ENCODE measurements at places on chromosomes 16 and 17.

DNA sequence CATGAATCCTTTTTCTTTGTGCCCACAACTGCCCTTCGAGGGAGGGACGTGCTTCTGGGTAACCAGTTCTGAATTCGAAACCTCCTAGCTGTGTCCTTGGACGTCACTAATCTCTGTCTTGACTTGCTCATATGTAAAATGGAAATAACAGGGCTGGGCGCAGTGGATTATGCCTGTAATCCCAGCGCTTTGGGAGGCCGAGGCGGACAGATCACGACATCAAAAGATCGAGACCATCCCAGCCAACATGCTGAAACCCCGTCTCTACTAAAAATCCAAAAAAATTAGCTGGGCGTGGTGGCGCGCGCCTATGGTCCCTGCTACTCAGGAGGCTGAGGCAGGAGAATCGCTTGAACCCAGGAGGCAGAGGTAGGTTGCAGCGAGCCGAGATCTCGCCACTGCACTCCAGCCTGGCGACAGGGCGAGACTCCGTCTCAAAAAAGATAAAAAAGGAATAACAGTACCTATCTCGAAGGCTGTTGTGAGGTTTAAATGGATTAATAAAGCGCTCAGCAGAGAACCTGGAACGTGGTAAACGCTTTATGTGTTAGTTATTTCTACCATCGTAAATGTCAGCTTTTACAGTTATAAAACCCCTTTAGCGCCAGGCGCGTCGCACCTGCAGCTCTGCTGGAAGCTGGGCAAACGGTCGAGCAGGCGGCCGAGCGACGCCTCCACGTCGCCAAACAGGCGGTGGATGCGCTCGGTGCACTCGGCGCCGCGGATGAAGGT lies 641 bp downstream of the COG8 start:
- no peak for DNase-seq

DNA sequence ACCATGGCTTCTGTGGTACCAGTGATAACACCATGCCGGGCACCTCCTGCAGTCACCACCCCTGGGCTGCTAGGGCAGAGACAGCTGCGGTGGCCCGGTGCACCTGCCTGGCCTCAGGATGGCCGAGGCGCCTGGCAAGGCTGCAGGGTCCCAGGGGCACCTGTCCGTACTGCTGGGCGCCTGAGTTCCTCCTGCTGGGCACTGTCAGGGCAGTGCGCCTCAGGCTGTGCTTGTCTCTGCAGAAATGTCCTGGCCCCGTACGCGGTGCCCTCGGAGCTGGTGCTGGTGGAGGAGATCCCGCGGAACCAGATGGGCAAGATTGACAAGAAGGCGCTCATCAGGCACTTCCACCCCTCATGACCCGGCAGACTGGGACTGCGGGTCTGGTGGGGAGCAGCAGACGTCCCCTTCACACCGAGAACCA lies 17.7 kb upstream of the CDH15 start:
- DNase-seq, result no peak

DNA sequence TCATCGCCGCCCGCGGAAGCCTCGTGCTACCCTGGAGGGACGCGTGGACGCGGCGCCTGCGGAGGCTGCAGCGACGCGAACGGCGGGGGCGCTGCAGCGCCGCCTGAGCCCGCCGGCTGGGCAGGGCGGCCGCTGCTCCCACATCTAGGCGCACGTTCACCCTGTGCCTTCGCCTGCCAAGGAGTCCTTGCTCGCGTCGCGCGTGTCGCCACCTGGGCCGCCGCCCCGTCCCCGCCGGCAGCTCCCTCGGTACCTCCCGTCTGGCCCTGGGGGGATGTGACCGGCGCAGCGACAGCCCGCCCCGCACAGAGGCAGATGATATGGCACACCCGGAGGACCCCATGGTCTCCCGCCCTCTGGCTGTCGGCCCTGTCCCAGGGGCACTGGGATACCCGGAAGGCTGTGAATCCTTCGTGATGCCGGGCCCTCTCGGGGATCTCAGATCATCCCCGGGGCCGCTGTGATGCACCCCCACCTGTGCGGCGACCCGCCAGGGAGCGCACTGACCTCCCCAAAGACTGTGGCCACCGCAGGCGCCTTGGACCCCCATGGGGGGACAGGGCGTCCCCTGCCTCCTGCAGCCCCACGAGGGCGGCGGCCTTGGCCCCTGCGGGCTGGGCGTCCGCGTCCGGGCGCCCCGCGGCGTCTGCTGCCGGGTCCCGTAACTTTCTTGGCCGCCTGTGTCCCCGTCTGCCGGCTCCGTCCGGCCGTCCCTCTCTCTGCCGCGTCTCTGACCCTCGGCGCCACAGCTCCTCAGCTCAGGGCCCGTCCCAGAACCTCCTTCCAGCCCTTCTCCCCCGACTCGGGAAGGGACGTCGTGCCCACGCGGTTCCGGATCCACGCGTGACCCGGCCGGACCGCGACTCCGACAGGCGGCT lies 689 bp upstream of the TBC1D24 start:
- DNase-seq, result no peak

GRCh38 chr16:88909431-88910210 lies 43.2 kb upstream of the PABPN1L start:
- DNase-seq, result no peak

DNA sequence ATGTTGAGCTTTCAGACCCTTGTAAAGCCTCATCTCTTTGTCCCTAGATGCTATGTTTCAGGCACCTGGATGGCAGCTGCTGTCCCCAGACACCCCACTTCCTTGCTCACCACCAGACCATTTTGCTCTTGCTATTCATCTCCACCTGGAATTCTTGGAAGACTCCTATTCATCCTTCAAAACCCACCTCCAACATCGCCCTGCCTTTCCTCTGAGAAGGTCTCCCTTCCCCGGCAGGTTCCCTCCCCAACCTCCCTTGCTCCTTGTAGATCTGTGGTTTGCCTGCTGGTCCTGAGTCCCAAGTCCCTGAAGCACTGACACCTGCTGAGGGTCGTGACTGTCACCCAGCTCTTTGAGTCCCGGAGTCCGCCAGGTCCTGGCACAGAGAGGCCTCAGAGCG lies 9.9 kb downstream of the ZNF469 start:
- DNase-seq, result no peak

DNA sequence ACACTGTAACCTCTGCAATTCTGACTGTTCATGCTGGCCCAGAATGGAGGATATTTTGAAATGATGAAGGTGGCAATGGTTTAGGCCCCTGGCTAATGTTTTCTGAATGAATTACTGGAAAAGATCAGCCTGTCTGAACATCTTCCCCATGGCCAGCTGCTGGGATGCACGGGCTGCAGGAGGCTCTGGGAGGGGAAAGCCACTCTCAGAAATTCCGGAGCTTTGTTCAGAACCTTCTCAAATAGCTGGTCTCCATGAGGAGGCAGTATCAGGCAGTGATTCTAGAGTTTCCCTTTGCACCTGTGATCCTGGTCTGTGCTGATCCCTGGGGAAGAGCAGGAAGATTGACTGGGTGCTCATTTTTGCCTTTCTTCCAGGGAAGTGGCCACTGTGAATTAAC lies 5.0 kb downstream of the SLC6A2 start:
- DNase-seq, result no peak

DNA sequence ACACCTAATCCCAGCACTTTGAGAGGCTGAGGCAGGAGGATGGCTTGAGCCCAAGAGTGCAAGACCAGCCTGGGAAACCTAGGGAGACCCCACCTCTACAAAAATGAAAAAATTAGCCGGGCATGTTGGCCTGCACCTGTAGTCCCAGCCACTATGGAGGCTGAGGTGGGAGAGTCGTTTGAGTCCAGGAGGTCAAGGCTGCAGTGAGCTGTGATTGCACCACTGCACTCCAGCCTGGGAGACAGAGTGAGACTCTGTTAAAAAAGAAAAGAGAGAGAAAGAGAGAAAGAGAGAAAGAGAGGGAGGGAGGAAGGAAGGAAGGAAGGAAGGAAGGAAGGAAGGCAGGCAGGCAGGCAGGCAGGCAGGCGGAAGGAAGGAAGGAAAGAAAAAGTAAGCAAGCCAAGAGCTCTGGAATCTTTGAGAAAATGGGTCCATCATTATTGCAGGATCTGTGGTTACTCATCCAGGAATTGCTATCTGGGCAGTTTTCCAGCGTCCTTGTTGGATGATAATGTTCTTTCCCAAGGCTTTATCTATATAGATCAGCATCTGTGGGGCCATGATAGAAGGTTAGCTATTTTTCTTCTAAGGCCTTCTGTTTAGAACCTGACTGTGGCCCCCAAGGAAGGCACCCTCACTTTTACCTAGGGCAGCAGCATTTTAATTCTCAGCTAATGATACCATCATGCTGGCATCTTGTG lies 533.2 kb upstream of the CDH5 start:
- peak; percentile 5 for DNase-seq

DNA sequence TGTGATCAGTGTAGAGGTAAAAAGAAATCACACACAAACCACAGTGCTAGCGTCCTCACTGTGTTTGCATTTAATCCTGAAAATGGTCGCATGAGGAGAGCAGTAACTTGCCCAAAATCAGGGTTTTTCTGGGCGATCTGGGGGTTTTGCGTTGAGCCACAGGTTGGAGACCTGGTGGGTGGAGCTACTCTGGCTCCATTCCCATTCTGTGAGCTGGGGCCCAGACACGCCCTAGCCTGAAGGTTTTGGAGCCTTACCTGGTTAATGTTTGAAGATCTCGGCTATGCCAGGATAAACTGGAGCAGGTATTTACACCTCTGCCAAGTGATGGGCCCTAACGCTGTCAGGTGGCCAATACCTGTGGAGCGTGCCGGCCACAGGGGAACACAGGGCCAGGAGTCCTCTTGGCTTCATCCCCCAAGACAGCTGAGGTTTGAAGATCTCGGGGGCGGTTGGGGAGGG lies 48.4 kb downstream of the MPRIP start:
- DNase-seq, result no peak

DNA sequence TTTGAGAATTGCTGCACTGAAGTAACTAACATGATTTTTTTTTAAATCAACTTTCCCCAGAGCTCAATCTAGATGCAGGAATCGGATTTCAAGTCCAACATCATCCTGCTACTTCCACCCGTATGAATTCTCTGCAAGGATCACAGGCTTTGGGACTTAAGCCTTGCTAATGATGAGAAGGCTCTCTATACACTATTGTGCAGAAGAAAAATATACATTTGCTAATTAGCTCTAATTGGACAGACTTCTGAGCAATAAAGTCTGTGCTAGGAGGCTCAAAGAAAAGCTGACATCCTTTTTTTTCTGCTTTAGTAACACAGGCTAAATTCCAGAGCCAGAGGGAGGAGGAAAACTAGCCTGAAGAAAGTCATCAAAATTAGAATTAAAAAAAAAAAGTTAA lies 433.6 kb downstream of the PMP22 start:
- DNase-seq, result no peak

Measured in fibroblast of the conjunctiva (primary cell).